ENCODE measurements at places on chromosomes 16 and 17. TPM values are rescaled to one million over a fixed set of nuclear protein-coding genes. Genes with fewer than 3 reads are reported as not detected.

Gene ZSCAN10
- not detected for total RNA-seq

DNA sequence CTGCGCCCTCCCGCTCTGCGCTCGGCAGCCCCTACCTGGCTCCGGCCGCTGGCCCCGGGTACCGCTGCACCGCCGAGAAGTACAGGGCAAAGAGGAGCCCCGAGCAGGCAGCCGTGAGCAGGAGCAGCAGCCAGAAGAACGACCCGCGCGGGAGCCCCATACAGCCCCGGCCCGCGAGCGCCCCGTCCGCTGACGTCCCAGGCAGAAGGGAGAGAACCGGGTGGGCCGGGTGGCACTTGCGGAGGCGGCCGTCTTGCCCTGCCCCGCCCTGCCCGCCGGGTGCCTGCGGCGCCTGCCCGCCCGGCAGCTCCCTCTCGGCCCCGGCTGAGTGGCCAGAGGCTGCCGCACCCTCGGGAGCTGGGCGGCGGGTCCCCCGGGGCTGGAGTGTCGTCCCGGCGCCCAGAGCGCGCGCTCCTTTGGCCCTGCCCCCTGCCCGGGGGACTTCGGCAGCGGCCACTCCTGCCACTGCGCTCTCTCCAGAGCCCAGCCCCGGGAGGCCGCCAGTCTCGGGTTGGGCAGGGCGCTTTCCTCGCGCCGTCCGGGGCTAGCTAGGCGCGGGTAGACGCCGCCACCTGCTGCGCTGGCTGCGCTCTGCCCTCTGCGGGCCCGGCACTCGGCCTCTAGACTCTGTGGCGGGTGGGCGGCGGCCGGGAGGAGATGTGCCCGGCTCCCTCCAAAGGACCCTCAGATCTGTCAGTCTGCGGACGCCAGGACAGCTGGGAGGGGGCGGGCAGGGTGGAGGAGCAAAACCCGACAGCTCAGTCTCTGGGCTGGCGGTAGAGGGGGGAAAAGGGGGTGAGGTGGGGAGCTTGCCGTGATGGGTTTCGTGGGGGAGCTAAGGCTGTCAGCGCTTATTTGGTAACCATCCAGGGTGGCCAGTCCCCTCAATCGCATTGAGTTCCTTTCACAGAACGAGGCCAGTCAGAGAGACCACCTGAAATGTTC is at the start of gene ST6GALNAC2:
ST6GALNAC2 (minus strand) TSS at position 212 of the 945 bp plus-strand sequence; CDS start at position 160, 52 bp downstream.
- peak within 1 kb of the TSS; percentile 54 for H3K4me3 ChIP-seq
- H3K36me3 ChIP-seq = no peaks in the 10 kb centered on the region
- H3K27ac ChIP-seq = peak within 1 kb of the TSS; percentile 74

DNA sequence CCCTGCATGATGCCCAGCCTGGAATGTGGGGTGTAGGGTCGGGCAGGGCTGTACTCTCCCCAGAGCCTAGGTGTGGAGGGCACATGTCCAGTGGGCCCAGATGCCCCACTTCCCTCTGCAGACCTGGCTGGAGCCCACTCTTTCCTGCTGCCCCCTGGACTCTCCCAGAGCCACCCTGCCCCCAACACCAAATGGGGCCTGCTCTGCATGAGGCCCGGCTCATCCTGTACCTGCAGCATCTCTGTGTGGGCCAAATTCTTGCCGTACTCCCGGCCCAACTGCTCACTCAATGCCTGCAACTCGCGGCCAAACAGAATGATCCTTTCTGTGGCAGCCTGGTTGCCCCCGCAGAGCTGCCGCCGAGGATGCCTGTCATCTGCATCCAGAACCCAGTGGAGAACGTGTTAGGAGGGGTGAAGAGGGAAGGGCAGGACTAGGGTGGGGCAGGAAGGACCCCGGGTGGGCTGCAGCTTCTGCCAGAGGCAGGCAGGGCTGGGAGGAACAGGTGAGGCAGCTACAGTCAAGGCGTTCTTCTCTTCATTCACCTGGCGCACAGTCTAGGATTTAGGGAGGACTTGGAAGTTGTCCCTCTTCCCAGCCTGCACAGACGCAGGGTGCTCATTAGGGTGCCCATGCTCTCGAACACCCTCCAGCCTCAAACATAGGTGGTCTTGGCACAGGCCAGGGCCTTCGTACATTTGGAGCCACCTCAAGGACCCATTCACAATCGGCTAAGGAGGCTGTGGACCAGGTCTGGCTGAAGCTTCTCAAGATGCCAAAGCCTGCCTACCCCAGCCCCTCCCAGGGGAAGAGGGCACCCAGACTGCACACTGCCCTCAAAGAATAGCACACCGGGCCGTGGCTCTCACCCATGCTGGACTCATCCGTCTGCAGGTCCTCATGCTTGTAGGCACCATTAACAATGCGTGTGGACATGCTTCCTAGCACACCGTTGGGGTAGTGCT is 8.7 kb upstream of the GFOD2 start:
- H3K27me3 ChIP-seq = no peaks in the 10 kb centered on the region
- no peak overlapping the region for H3K4me3 ChIP-seq

- DNase-seq = no peak
- no peaks in the 10 kb centered on the region for H3K36me3 ChIP-seq
- H3K27me3 ChIP-seq = no peaks in the 10 kb centered on the region
These were observed 1.1 kb upstream of the ADGRG1 start for GRCh38 chr16:57627184-57627871.

GRCh38 chr16:86222965-86223551 is 287.3 kb upstream of the FOXF1 start:
- H3K4me3 ChIP-seq = no peak overlapping the region
- H3K4me1 ChIP-seq = peaks cover 8% of the 10 kb centered on the region
- H3K27me3 ChIP-seq = no peaks in the 10 kb centered on the region
- DNase-seq = no peak
- no peaks in the 10 kb centered on the region for H3K36me3 ChIP-seq
- H3K27ac ChIP-seq = peak overlapping the region; percentile 79
